ENCODE measurements at places on chromosomes 6 and 20.
A peak's percentile ranks its signal among the peaks of the same experiment; 100 is the strongest.

GRCh38 chr6:28634411-28634760 is 108.7 kb downstream of the GPX5 start:
- no peak for DNase-seq

DNA sequence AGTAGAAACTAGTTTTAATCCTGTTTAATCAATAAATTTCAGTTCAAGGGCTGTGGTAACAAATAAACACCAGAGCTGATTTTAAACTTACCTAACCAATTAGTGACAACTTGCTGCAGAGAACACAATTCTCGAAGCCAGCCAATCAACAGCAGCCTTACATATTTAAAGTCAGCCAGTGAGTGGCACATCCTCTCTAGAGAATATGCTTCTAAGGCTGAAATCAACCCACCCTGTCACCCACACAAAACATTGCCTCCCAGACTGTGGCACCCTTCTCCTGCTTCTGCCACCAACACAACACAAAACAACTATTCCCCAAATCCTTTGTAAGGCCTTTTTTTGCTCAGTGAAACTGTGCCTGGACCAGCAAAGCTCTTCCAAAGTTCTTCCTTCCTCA is 306.0 kb downstream of the EYA4 start:
- no peak for DNase-seq

DNA sequence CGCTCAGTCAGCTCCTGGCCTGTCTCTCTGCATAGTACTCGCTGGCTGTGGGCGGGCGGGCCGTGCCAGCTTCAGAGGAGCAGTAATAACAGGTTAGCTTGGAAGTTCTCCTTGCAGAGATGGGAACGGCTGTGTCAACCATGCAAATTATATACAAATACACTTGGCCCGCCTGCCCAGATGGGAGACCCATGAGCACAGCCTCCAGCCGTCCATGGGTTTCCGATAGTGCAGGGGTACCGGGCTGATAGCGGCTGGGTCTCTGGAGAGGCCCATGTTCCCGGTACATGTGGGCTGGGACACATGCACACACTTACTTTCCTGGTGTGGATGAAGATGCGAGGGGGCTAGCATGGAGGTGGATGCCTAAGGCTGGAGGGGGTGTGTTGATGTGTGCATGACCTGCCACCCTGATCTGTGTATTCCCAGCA is 12.8 kb upstream of the ZNF831 start:
- no peak for DNase-seq

GRCh38 chr6:110614106-110614505 is 137.7 kb upstream of the SLC22A16 start:
- no peak for DNase-seq

GRCh38 chr6:161487694-161488093 is 213.8 kb upstream of the AGPAT4 start:
- no peak for DNase-seq

DNA sequence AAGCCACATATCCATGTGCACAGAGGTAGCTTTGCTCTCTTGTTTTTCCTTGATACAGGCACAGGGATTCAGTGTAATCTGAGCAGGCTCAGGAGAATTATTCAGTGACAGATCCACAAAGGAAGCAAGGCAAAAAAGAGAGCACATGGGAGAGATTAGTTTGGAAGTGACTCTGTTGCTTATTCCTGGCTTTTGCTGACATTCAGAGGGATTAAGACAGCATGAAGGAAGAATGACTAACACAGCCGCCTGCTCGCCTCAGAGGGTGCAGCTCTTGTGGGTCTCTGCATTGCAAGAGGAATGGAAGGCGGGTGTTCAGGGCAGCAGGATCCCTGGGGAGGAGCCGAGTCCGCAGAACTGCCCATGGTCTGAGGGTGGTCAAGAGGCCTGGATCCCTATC is 203.4 kb upstream of the KCNQ5 start:
- DNase-seq: no peak

GRCh38 chr6:29663300-29664042 is 6.6 kb downstream of the MOG start:
- DNase-seq: no peak

- no peak for DNase-seq
Observed at GRCh38 chr6:81727876-81728517, 24.5 kb downstream of the TENT5A start.

DNA sequence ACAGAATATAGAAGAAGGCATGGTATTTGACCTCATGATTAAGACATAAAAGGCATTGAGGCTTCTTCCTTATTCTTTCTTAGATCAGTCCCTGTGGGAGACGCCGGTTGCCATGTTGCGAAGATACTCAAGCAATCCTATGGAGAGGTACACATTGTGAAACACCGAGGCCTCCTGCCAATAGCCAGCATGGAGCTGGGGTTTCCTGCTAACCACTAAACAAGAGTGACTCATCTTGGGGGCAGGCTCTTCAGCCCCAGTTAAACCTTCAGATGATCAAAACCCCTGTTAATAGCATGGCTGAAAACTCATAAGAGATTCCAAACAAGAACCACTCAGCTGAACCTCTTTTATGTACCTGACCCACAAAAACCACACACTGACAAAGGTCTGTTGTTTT is 478.8 kb downstream of the CD83 start:
- no peak for DNase-seq

GRCh38 chr6:151292974-151293687 is 53.4 kb downstream of the AKAP12 start:
- no peak for DNase-seq

- DNase-seq: peak; percentile 68
Observed at GRCh38 chr6:27374824-27375612, 13.5 kb upstream of the ZNF391 start.

DNA sequence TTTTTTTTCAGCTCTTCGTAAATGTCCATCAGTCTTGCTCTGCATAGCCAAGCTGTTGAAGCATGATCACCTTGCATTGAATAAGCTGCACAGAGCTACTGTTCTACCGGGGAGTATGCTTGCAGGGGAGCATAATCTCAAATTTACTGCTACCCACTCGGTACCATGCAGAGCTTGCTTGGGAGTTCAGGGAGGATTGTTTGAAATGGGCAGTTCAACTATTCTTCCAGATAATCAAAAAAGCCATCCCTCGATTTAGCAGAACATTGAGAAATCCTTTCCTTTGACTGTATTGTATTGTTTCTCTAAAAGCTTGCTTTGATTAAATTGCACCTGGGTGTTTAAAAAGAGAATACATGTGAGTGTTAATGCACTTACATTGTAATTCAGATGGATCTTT is 332.6 kb downstream of the UTRN start:
- no peak for DNase-seq

DNA sequence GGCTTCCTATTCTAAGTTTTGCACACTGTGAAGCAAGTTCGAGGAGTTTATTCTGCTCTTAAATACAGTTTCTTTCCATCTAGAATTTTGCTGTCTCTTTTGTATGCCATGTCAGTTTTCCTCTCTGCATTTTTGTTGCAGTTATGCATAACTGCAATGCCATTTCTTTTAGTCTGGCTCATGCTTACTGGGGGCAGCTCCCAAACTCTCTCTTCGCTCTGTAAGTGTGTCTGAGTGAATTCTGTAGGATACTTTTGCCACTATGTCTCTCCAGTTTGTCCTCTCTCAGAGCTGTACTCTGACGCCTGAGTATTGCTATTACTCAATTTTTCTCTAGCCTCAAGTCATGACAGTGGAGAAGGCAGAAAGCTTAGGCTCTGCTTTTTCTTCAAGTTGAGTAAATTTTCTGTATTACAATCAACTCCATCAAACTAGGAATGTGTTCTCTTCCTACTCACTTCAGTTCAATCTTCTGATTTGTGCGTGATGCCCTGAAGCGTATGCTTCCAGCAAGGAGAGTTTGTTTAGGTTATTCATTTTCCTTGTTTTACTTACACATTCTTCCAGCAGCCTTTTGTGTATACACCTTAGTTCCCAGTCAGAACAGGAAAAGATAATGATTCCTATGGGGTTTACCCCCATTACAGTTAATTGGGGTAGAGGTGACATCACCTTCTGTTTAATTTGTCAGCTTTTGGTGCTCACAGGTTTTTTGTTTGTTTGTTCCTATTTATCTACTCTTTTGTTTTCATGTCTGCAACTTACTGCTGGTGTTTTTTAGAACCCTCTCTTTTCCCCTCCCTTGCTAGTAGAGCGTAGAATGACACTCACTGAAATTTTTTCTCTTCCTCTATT is 430.9 kb downstream of the BCKDHB start:
- DNase-seq: no peak

DNA sequence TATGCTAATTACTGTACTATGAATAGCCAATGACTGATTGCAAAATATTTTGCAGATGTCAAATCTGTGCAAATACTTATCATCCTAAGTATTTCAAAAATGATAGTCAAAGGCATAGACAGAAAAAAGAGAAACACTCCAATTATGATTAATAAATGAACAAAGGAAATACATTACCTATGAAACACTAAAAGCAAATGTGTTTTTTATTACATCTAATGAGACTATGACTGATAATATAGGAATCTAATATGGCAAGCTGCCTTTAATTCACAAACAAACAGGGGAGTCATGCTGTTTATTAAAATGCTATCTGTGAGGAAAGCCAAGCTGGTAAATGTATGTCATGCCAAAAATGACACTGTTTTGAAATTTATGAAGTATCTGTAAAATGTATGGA is 713.2 kb upstream of the NRSN1 start:
- DNase-seq: no peak

DNA sequence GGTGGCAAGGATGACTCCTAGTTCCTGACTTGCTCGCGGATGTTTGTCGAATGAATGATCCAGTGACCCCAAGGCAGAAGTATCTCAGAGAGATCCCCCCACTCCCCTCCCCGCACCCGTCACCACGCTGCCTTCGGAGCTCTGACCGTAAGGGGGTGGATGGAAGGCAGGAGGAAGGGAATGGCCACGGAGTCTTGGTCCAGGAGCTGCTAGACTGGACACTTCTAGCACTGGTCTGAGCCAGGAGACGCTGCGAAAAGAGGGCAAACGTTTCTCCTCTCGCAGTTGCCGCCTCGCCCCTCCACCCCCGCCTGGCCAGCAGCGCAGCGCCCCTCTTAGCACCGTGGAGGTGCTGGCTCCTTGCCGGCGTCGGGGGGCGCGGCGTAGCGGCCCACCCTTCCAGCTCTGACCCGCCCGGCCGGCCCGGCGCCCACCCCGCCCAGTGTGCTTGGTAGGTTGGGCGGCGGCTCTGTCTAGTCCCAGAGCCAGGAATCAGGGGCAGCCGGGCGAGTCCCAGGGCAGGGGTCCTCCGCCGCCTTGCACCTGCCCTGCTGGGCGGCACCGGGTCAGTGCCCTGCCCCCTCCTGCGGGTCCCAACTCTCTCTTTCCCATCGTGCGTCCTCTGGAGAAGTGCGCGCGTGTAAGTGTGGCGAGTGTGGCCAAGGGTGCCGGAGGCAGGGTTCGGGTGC is 2.4 kb upstream of the DBNDD2 start:
- no peak for DNase-seq

GRCh38 chr20:23029324-23029723 is 5.8 kb upstream of the SSTR4 start:
- peak; percentile 35 for DNase-seq

DNA sequence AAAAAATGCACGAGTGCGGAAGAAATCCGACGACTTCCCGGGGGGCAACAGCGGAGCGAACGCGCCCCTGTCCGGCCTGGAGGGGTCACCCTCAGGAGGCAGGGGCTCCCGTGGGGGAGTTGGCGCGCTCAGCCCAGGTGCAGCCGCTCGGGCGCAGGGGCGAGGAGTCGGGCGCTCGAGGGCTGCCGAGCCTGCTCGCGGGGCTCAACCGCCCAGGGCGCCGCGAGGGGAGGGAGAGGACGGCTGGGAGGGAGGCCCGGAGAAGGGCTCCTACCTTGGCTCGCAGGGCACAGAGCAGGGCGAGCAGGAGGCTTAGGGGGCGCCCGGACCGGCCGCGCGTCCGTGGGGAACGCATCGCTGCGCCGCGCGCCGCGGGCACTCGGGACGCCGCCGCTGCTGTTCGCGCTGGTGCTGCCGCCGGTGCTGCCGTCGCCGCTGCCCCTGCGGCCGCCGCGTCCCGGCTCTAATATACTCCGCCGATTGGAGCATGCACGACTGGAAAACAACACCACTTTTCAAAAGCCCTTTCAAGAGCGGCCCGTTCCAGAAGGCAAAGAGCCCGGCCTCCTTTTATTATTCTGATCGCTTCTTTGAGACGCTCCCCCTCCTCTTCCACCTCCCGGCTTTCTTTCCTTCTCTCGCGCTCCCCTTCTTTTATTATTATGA is 490 bp downstream of the JAG1 start:
- DNase-seq: no peak

DNA sequence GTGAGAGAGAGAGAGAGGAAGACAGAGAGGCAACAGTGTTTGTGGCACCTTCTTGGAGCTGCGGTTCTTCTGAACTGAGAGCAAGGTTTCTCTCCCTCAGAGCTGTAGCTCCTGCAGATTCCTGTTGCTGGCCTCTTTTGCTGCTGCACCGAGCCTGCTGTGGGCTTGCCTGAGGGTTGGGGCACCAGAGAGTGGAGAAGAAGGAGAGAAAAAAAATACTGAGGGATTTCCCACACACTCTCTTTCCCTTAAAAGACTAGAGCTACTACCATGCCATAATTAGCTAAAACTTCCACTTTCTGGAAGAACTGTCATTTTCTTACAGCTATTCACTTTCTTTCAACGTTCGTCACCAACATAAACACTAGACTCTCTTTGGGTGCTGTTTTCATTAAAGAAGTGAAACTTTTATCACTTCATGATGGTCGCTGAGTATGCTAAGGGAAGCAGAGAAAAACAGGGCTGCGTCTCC is 18.2 kb upstream of the ECI2 start:
- no peak for DNase-seq

GRCh38 chr20:62685781-62686555 is 22.7 kb upstream of the NTSR1 start:
- peak; percentile 17 for DNase-seq

DNA sequence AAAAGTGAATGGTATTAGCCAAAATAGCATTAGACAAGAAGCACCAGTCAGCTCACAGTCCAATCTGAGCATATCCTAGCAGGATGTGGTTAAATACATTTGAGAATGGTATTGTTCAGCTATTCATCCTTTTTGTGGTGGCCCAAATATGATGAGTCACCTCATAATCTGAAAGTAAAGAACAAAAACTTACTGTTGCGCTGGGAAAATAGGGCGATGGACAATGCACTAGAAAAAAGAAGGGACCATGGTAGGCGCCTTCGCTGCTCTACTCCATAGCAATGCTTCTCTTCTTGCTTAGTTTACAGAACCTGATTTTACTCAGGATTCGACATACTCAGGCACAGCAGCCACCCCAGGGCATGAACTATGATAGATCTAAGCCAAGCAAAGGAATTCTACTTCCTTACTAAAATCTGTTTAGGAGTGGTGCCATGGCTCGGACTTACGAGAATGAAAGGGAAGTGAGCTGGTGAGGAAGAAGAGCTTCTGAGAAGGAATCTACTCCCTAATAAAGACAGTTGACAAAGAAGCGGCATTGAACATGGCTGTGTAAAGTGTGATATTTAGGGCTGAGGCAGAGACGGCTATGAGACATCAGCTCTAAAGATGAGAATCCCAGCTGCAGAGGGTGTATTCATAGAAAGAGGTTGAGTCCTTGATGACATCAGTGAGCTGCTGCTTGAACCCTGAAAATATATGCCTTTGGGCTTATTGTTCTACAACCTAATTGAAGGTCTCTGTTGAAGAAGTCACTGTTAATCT is 16.6 kb upstream of the FBXO9 start:
- no peak for DNase-seq
